ENCODE measurements at places on chromosomes 16 and 17.

GRCh38 chr17:56604691-56605290 lies 11.3 kb downstream of the NOG start:
- no peak overlapping the region for H3K27ac ChIP-seq
- H3K4me3 ChIP-seq = no peak overlapping the region
- H3K27me3 ChIP-seq = no peaks in the 10 kb centered on the region
- DNase-seq = no peak
- H3K4me1 ChIP-seq = no peaks in the 10 kb centered on the region
- H3K36me3 ChIP-seq = no peaks in the 10 kb centered on the region

GRCh38 chr16:20773679-20774078 lies 9.9 kb downstream of the ACSM3 start:
- H3K27ac ChIP-seq = no peak overlapping the region
- H3K36me3 ChIP-seq = no peaks in the 10 kb centered on the region
- H3K4me3 ChIP-seq = no peak overlapping the region
- no peaks in the 10 kb centered on the region for H3K4me1 ChIP-seq

- H3K4me3 ChIP-seq = no peak overlapping the region
- no peaks in the 10 kb centered on the region for H3K27me3 ChIP-seq
- no peak for DNase-seq
- H3K27ac ChIP-seq = no peak overlapping the region
- H3K36me3 ChIP-seq = no peaks in the 10 kb centered on the region
- H3K4me1 ChIP-seq = peaks cover 15% of the 10 kb centered on the region
Observed at GRCh38 chr16:79926451-79927205, 326.1 kb upstream of the MAF start.

DNA sequence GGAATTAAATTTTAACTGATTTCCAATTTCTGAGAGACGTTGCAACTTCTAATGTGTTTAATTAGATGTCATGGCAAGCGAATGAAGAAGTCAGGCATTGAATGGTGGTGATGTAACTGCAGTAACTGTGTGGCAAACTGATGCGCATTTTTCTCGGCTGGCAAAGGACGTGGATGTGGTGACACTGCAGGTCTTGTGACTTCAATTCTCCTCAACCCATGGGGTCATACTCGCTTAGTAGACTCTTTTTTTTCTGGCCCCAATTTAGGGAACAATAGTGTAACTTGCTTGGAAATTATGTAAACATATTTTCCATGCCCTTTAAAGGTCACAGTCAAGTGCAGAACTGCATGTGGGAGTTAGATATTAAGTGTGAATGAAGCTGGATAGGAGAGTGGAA lies 1.9 kb upstream of the FAM20A start:
- H3K36me3 ChIP-seq = no peaks in the 10 kb centered on the region
- H3K4me1 ChIP-seq = peaks cover 22% of the 10 kb centered on the region

- no peaks in the 10 kb centered on the region for H3K36me3 ChIP-seq
- no peak for DNase-seq
- H3K27me3 ChIP-seq = no peaks in the 10 kb centered on the region
Observed at GRCh38 chr16:85709766-85710585, 21.2 kb upstream of the GINS2 start.

DNA sequence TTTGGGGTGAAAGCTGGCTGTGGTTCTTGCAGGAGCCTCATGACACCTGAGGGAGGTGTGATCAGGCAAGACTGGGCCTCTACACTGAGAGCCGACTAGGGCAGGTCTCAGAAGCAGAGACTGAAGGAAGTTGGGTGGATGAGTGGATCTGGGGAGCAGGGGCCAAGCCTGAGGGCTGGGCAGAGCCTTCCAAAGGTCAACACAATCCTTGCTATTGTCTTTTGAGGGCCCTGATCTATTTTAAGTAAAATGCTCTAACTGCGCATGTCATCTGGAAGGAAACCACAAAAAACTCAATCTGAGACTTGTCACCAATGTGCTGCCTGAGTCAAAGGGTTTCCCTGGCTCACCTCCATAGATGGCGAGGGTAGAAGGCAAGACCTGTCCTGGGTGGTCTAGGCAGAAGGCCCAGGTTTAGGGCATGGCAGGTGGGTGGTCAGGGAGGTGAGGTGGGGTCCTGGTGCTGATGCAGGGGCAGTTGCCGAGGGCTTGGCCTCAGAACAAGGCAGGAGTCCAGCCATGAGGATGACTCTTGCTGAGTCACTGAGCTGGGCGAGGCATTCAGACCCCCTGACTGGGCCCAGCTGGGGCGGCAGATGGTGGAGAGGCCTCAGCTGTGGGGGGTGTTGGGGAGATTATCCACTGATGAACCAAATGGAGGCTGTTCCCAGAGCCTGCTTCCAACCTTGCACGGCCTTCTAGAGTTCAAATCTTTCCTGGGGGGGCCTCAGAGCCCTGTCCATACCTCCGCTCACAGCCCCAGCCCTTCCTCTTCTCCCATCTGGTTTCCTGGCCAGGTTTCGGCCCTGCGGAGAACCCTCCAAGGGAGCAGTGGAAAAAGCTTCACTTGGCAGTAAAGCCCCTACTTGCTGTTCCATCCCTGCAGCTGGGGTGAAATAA lies 5.1 kb downstream of the MVP start:
- H3K27me3 ChIP-seq = no peaks in the 10 kb centered on the region
- peak overlapping the region; percentile 17 for H3K4me3 ChIP-seq
- H3K4me1 ChIP-seq = peaks cover 83% of the 10 kb centered on the region
- no peaks in the 10 kb centered on the region for H3K36me3 ChIP-seq
- peak overlapping the region; percentile 93 for H3K27ac ChIP-seq

All from vagina (tissue), 2 donors.